ENCODE measurements at places on chromosomes 1 and 21. TPM values are rescaled to one million over a fixed set of nuclear protein-coding genes. Genes with fewer than 3 reads are reported as not detected.

DNA sequence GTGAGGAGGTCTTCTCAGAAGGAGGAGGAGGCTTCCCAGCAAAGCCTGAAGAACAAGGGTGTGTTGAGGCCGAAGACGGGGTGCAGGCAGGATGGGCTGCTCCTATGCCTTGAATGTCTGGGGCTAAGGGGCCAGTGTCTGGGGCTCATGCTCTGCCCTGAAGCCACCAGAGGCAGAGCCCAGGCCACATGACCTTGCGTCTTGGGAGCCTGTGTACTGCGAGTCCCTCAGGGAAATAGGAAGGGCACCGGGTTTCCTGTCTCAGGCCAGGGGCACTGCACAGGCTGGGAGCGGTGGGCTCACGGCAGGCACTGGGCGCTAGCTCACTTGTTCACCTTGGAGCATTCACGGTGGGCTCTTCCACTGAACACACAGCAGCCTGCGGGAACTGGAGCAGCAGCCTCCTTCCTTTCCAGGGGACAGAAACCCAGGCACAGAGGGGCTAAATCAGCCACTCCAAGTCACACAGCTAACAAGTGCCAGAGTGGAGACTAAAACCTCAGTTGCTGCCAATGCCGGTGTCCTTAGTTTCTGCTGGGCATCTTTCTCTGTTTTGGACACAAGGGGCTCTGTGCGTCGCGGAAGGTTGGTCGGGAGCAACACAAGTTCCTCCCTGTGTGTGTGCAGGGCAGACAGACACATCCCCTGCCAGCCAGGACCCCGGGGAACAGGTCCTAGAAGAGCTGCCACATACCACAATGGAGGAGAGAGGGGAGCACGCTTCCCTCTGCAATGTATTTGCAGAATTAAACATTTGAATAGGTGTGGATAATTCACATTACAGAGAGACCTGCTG, 104.8 kb upstream of the C1orf174 start:
- DNase-seq = no peak

DNA sequence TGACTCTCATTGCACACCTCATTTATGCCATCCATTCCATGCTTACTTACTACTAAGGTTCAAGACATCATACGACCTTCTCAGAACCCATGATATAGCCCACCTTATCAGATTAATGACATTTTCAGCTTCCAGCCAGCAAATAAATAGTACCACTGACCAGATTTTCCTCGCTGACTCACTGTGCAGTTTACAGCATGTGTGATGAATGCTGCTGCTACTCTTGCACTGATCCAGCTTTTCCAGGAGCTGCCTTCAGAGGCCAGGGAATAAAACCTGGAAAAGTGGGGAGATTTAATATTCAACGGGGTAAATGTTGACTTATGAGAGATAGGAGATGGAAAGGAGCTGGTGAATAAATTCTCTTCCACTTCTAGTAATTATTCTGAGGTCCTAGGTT, 247.1 kb downstream of the COL11A1 start:
- no peak for DNase-seq

DNA sequence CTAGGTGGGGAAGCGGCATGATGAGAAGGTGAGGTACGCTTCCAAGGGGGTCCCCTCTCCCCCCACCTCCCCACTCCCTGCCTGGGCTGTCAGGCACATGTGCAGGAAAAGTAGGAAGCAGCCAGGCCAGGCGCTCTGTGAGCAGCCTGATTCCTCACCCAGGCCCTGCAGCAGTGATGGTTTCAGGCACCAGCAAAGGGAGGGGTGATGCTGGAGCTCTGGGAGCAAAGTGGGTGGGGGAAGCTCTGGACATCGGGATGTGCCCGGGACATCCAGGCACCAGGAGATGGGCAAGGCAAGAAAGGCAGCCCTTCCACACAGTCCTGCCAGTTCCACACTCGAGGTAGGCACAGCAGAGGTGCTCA, 106.1 kb downstream of the CRYAA start:
- DNase-seq = no peak

GRCh38 chr1:235820061-235820460, 46.6 kb downstream of the LYST start:
- DNase-seq = no peak

DNA sequence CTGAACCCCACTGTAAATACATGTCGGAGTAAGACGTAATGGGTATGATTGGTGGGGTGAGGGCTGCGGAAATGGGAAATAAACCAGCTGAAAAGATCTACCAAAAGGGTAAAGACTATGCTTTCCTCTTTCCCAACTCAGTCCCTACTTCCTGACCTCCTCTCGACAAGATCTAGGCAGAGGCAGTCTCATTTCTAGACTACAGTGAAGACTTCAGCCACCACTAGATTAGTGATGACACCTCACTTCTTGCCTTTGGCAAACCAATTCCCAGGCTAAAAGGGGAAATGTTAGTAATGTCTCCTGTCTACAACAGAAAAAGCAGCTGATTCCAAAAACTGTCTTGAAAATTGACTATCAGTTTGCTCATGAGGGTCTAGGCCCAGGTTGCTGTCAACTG, 219.9 kb downstream of the ASTN1 start:
- no peak for DNase-seq

DNA sequence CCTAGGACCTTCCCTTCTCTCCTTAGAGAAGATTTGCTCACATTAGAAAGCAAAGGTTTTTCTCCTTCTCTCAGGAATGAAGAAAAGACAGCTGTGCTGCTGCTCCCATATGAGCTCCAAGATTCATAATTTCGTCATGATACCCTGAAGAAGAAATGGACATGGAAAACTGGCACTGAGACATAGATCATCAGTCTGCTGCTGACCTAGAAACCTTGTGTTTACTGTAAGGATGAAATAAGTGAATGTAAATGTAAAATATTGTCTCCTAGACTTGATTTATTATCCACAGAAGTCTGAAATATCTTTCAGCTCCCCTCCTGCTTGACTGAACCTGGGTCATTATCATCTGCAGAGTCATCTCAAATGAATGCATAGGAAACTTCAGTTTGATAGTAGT, 77.9 kb downstream of the ZC3H11B start:
- DNase-seq = no peak

DNA sequence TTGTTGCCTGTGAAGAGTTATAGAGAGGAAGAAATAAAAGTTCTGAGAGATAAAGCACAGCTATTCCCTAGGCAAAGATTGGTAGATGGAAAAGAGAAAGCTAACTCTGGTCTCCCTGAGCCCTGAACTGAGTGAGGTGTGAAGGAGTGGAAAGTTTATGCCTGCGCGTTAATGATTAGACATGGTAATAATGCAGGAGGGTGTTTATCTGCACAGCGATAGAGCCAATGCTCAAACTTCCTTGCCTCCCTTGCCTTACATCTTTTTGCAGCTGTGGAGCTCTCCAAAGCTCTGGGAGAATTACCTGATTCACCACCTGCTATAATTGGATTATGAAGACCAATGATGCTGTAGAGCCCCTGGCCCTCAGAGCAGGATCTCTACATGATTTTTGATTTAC, 32.8 kb upstream of the CHRM3 start:
- DNase-seq = no peak

GRCh38 chr1:171220081-171220420, 28.2 kb upstream of the FMO1 start:
- no peak for DNase-seq

CYYR1 gene
- total RNA-seq = 4.7 TPM

IFNLR1 gene
- total RNA-seq = not detected

DNA sequence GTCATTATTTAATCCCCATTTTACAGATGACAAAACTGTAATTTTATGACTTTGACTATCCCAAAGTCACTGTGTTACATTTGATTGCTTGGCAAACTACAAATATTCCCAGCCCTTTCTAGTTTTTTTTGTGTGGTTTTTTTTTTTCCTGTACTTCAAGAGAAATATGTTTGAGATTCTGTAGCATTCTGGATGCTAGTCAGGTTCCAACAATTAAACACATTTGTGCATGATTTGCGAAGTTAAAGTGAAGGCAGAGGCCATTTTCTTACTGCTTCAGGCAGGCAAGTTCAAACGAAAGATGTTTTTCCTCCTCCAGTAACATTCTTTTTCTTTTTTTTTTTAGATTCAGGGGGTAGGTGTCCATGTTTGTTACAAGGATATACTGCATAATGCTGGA, 107.9 kb upstream of the SERTAD4 start:
- DNase-seq = no peak

GRCh38 chr21:35128536-35128935, 79.4 kb upstream of the RUNX1 start:
- no peak for DNase-seq

ANKRD35 gene
- not detected for total RNA-seq

CCDC24 gene
- 5.1 TPM for total RNA-seq

DNA sequence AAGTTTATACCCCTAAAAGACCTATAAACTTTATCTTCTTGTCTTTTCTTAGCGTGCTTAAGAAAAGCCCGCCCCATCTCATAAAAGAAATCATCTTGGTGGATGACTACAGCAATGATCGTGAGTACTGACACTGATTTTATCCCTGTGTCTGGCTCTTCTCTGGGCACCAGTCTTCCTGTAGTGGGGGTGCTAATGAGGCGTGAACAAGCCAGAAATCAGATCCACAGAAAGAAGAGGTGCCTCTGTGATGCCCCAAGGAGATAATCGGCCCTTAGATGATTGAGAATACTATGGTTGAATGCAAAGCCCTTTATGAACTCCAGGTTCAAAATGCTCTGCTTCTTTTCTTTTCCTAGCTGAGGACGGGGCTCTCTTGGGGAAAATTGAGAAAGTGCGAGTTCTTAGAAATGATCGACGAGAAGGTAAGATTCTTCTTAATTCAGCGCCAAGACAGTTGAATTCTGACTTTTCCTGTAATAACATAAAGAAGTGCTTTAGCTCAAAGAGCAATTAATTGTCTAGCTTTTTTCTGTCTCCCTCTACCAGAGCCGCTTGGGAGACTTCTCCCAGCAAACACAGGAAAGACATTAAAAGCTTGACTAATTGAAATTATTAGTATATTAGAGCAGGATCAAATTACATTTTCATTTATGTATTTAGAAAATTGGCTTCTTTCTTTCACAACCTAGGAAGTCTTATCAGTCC, 169.4 kb downstream of the GALNT2 start:
- DNase-seq = peak; percentile 11

GRCh38 chr1:5191470-5191869, 537.1 kb downstream of the AJAP1 start:
- DNase-seq = no peak

DNA sequence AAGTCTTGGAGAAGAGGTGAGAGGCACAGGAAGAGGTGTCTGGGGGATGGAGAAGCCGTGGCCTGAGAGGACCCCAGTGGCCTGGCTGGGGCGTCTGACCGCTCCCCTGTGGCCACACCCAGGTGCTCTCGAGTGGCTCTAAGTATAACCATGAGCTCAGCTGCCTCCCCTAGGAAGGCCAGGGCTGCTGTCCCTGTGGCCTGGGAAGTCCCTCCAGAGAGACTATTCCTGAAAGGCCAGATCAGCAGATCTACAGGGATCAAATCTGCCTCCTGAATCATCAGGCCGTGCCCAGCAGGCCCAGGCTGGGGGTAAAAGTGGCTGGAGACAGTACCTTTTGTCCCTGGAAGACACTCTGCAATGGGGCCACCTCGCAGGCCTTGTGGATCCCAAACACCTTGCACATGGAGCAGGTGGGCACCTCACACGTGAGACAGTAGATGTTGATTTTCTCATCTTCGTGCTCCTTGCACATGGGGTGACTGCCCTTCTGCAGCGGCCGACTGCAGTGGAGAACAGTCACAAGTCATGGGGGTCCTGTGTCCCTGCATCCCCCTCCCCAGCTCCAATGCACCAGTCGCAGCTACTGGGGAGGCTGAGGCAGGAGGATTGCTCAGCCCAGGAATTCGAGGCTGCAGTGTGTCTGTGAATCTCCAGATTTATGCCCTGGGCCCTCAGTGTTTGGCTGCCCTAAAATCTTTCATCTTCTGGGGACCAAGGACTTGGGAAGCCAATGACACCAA, 6.4 kb downstream of the TRIM63 start:
- DNase-seq = no peak
